ENCODE measurements at places on chromosomes 16 and 17.
A peak's percentile ranks its signal among the peaks of the same experiment; 100 is the strongest.

- no peak for DNase-seq
These were observed 52.6 kb upstream of the KDM6B start for GRCh38 chr17:7781429-7781828.

DNA sequence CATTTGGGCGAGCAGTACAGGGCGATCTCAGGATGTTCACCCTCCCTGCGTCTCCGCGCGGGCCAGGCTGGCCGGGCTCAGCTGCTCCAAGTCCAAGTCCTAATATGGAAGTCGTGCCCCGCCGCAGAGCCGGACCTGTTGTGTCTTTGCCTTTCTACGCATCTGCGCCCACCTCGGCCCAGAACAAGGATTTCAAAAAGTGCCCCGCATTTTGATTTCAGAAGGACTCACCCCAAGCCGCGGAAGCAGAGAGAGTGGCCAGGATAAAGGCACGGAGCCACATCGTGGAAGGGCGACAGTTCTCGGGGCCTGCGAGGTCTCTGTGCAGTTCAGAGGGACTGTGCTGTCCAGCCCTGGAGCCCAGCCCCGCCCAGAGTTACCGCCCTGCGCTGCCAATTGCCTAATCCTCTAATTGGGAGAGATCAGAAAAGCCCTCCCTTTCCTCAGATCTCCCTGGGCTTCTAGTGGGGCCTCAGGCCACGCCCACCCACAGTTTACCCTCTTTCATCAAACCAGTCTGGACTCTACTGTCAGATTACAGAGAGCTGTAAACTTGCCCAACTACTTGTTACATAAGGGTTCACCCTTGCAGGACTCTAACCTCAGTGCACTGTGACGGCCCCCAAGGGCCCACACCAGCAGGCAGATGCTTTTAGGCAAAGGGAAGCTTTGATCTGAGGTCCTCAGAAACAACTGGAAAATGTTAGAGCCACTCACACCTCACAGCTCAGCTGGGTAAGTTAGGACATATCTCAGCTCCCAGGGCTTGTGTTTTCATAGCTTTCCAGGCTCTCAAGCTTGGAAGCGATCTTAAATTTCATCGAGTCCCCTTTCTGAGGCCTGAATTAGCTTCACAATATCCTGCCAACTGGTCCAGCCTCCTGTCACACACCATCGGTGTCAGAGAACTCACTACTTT lies at the start of gene CES1:
Gene CES1 (minus strand): TSS at position 324 of the 919 bp plus-strand sequence. CDS start 41 bp downstream, at position 283.
- DNase-seq: no peak

GRCh38 chr16:85381738-85382592 lies 231.2 kb upstream of the GSE1 start:
- no peak for DNase-seq

DNA sequence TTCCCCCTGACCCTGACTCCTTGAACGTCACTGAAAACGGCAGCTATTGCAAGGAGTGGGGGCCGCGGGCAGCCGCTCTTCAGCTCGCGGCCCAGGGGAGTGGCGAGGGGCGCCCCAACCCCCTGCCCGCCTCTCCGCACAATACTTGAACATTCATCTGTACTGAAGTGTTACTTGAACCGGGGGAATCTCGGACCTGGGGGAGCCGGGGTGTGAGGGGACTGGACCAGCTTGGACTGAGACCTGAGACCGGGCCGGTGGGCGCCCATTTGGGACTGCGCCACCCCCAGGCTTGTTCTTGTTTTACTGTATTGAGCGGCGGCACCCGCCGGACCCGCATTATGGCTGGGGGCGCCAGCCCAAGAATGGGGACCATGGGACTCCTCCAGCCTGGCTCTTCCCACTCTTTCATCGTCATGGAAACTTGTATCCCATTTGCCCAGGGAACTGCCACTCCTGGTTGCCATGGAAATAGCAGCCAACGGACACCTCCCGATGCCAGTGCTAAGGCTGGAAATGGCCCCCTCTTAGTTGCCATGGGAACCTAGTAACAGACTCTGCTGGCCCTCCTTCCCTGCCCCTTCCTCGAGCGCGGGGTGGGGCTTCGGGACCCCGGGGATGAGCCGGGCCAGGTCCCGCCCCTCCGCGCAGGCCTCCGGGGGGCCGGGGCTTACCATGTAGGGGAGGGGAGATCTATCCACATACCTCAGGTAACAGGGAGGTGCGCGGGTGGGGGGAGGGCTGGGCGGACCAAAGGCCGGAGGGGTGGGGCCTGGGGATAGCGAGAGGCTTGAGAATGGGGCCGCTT lies 805 bp upstream of the ORAI3 start:
- DNase-seq: no peak

- DNase-seq: no peak
These were observed 18.3 kb downstream of the ZSWIM7 start for GRCh38 chr17:15981208-15981607.

GRCh38 chr16:88941913-88942909 lies 34.8 kb downstream of the CBFA2T3 start:
- DNase-seq: no peak

DNA sequence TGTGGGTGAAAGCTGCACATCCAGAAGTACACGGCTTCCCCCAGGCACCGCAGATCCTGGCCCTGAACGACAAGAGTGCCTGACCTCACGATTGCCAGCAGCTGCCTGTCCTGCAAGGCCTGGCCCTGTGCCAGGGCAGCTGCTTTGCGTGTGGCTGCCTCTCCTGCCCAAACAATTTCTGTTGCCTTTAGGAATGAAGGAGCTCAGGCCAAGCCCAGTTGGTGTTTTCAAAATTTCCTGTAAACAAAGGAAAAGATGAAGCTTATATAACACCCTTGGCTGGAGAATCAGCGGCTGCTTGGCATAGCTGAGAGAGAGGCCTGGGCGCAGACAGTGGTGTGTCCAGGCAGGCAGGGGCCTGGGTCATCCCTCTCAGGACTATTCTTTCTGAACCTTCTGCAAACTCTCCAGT lies 11.7 kb upstream of the SLC47A2 start:
- no peak for DNase-seq

GRCh38 chr17:62968445-62968923 lies 2.4 kb downstream of the TANC2 start:
- DNase-seq: peak; percentile 92

GRCh38 chr17:65023791-65024190 lies 32.7 kb downstream of the GNA13 start:
- no peak for DNase-seq

DNA sequence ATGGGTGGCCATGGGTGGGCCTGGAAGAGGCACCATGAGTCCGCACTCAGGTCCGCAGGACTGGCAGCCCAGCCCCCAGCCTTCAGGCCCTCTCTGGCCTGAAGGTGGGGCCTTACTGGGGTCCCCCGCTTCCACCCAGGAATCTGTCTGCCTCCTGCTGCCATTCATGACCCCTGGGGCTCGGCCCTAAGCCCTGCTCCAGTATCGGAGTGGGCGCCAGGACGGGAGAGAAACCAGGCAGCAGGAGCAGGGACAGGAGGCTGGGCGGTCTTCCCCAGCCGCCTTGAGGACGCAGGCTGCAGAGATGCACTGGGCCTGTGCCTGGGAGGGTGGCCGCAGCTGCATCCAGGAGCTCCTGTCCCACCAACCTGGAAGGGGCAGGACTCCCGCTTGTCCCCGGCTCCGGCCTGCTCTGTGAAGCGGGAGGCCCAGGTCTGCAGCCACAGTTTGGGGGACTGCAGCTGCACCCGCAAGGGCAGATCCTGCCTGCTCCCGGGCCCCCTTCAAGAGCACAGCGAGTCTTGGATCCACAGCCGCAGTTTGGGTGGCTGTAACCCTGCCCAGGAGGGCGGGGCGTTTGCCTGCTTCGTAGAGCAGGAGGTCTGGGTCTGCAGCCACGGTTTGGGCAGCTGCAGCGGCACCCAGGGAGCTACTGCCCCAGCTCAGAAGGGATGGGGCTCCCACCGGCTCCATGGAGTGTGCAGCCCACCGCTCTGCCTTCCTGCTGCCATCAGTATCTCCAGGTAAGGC lies 81.8 kb upstream of the DNAJA2 start:
- DNase-seq: no peak

DNA sequence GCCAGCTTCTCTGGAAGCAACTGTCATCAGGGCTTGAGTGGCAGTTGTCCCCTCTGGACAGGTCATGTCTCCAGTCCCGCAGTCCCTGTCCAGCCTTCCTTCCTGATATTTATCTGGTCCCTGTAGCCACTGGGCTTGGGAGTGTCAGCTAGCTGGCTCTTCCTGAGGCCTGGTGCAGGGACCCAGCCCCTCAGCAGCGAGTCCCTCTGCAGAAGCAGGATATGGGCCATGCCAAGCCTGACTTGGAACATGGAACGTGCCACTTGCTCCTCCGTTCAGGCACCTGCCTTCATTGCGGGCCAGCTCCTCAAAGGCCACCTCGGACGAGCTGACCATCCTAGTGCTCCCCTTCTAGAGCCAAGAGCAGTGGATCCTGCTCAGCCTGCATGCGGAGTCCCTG lies 26.3 kb downstream of the DRC3 start:
- DNase-seq: no peak

GRCh38 chr17:49557312-49558024 lies 18.2 kb upstream of the NXPH3 start:
- DNase-seq: peak; percentile 29

- DNase-seq: no peak
These were observed 46.2 kb upstream of the RBFOX3 start for GRCh38 chr17:79657036-79657435.

DNA sequence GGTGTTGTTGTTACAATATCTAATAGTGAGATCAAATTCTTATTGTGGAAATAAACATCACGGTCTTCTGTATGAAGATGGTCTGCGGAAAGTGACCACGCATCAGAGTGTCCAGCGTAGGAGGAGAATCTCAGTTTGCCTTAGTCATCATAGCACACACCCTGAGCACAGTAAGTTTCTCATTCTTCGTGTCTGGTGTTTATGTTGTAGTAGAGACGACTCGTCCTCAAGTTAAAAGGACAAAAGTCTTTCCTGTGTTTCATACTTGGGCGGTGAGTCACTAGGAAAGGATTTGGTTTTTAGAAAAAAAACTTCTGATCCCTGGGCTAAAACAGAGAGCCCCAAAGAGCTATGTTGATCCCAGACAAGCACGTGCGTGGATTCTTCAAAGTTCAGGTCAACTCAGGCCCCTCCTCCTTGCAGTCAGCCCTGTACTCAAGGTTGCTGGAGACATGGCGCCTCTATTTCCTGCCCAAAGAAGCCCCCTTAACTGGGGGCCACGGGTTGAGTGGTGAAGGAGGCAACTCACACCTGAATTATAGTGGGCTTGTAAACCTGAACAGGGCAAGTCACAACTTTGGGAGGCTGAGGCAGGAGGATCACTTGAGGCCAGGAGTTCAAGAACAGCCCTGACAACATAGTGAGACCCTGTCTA lies 170.4 kb downstream of the ZFHX3 start:
- DNase-seq: no peak

GRCh38 chr17:76556765-76557367 lies 17.0 kb downstream of the PRCD start:
- DNase-seq: no peak

DNA sequence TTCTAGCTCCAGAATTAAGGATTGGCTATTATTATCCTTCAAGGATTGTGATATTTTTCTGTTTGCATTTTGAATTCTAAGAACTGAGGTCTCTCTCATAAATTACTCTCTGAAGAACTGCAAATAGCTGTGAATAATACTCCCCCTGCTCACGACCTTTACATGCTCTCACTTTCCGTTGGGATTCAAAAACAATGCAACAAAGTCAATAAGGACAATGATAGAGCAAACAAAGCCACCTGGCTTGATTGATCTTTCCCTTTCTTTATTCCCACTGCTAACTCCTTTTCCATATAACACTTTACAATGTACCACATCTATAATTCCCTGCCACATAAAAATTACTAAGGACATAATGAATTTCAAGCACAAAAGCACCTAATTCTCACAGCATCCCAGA lies 523.0 kb upstream of the CA10 start:
- DNase-seq: peak; percentile 89

GRCh38 chr17:19660219-19660870 lies 11.8 kb downstream of the ALDH3A2 start:
- DNase-seq: no peak

All from NCI-H2081 treated with DMSO at 0.1 percent for 48 hours (cell line).